Posterior cingulate gyrus (tissue), 11 donors: ENCODE measurements at places on chromosomes 7 and 10.

DNA sequence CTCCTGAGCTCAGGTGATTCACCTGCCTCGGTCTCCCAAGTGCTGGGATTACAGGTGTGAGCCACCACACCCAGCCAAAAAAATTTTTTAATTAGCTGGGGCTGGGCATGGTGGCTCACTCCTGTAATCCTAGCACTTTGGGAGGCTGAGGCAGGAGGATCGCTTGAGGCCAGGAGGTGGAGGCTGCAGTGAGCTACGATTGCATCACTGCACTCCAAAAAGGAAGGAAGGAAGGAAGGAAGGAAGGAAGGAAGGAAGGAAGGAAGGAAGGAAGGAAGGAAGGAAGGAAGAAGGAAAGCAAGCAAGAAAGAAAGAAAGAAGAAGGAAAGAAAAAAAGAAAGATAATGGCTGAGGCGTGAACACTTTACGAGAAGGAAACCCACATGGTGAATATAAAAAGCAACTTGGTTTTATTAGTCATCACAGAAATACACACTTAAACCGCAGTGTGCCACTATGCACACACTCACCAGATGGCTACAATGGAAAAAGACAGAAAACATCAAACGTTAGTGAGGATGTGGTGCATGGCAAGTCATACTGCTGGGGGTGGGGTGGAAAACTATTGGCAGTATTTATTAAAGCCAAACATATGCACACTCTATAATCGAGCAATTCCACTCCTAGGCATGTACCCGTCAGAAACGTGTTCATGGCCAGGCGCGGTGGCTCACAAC lies 4.4 kb upstream of the CCL26 start:
- no peak for DNase-seq

DNA sequence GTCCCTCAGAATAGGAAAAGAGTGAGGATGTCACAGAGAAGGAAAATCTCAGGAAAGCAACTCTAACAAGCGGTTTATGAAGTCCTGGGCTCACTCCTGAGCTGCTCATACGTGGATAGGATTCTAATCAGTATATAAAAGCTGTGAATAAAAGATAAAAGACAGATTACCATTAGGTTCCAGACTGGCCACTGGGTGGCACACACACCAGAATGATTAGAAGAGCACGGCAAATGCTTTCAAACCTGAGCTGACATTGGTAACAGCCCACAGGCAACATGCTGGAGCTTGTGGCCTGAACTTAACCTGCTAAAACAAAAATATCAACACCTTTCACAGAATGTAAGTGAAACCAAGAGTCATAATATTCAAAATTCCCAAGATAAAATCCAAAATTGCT lies 370.8 kb downstream of the GRID1 start:
- no peak for DNase-seq

GRCh38 chr10:3987143-3987974 lies 202.3 kb upstream of the KLF6 start:
- DNase-seq: no peak

DNA sequence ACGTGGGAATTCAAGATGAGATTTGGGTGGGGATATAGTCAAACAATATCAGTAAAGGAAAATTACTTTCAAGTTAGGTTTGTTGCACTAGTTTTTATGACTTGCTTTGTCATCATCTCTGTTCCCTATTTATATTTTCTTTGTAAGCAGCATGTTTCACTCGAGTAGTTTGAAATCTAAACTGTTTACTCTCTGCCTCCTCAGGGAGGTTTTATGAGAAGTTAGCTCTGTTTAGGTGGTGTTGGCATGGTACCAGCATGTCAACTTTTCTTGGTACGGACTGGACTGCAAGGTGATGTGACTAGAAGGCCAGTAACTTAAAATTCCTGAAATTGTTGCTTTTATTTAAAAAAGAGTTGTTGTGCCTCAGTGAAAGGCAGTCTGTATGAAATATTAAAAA lies 59.2 kb upstream of the MTPN start:
- no peak for DNase-seq

- no peak for DNase-seq
These were observed 148.9 kb upstream of the SLC13A1 start for GRCh38 chr7:123348690-123349089.

DNA sequence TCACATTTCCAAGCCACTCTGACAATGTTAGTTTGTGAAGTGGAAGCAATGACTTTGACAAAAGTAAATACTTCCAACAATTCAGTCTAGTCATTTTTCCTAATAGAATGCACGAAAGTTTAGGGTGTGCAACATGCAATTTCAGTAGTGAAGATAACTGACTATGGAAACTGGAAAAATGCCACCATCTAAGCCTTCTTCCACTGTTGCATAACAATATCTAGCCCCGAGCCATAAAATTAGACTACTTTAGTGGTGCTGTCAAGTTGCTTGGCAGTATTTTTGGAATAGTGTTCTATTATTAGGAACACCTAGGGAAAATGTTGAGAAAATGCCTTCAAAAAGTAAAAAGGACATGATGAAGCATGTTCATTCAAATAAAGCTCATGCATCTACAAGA lies 17.9 kb downstream of the SEMA3A start:
- no peak for DNase-seq

- DNase-seq: no peak
These were observed 34.9 kb downstream of the FAM204A start for GRCh38 chr10:118307220-118307619.

DNA sequence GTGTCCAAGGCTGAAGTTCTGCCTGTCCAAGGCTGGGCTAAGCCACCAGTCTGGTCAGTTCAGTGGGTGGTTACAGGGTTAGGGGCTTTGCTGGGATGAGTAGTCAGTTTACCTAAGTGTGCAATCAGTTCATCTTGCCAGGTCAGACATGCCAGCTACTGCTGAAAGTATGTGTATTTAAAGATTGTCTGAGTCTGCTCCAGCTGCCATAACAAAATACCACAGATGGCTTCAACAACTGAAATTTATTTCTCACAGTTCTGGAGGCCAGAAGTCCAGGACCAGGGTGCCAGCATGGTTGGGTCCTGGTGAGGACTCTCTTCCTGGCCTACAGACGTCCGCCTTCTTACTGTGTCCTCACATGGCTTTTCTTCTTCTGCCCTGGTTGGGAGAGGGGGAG lies 52.4 kb upstream of the TNS3 start:
- DNase-seq: no peak

DNA sequence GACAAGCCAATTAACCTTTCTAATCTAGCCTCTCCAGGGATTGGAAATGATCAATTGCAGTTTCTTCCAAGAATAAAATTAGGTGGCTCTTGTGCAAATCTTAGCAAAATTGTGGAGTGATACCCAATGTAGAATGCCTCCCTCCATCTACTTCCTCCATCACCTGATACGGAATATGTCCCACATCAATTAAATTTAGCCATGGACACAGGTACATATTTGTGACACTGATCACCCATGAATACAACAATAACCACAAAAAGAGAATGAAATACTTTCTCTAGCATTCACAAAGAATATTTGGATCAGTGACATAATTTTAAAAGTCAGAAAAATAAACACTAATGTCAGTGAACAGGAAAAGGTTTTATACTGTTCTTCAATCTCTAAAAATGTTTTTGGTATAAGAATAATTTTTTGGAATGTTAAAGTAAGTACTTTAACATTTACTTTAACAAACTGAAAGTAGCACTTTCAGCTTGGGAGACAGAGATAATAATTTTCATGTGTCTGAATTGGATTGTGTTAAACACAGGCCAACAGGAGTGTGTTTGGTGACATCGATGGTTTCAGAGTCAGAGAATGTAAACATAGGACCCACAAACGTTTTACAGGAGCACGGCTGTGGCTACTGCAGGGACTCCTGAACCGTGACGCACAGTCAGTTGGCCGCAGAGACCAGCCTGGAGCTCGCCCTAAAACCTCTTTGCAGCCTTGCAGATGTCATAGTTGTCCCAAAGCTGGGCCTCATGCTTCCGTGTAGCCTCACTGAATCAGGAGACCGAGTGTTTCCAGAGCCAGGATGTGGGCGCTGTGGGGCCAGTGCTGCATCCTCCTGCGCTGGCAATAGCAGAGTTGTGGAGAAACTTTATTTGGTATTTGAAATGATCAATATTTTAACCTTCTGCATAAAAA lies 7.2 kb downstream of the RBM20 start:
- DNase-seq: no peak

DNA sequence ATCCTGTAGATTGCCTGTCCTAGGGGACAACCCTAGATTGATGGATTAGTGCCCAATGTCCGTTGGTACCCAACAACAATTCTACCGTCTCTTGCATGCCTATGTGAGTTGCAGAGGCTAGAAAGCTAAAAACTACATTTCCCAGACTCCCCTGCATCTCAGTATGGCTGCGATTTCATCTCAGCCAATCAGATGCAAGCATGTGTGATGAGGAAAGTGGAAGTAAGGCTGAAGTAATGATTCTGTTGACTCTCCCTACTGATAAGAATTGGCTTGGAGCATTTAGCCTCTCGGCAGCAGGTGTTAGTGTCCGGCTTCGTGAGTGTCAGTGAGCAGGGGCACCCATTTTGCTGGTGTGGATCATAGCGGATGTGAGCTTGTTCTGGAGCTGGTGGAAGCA lies 171.9 kb downstream of the FGFR2 start:
- no peak for DNase-seq

DNA sequence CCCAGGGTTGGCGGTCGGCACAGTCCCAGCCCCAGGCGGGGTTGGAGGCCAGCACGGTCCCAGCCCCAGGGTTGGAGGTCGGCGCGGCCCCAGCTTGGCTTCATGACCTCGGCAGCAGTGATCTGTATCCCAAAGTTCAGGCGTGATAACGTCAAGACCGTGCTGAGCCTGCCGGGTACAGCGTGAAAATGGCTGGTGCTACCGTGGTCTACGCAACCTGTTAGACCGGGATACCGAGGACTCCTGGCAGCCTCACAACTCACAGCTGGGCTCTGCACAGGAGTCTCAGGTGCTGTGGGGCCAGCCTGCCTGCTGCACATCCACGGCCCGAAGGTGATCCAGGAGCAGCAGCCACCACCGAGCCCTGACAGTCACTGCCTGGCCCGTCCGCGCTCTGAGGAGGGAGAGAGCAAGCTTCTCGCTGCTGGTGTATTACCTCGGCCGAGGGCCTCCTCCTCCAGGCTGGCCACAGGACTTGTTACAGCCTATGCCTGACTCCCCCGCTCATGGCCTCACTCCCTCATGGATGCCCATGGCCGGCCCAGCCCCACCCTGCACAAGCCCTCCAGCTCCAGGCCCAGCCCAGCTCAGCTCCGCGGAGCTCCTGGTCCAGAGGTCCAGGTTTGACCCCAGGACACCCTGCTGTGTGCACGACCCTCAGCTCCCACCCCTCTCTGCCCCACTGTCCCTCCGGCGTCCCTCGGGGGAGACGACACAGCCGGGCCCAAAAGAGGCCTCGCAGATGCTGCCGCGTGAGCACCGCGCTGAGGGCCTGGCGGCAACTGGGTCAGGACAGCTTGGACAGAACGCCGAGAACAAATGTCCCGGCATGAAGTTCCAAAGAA lies 156.0 kb downstream of the ELFN1 start:
- peak; percentile 19 for DNase-seq

GRCh38 chr10:22322641-22323160 lies 1.8 kb downstream of the BMI1 start:
- no peak for DNase-seq

- no peak for DNase-seq
These were observed 97.8 kb upstream of the BTBD16 start for GRCh38 chr10:122173337-122173736.

GRCh38 chr10:13563481-13564445 lies 23.0 kb upstream of the PRPF18 start:
- no peak for DNase-seq

DNA sequence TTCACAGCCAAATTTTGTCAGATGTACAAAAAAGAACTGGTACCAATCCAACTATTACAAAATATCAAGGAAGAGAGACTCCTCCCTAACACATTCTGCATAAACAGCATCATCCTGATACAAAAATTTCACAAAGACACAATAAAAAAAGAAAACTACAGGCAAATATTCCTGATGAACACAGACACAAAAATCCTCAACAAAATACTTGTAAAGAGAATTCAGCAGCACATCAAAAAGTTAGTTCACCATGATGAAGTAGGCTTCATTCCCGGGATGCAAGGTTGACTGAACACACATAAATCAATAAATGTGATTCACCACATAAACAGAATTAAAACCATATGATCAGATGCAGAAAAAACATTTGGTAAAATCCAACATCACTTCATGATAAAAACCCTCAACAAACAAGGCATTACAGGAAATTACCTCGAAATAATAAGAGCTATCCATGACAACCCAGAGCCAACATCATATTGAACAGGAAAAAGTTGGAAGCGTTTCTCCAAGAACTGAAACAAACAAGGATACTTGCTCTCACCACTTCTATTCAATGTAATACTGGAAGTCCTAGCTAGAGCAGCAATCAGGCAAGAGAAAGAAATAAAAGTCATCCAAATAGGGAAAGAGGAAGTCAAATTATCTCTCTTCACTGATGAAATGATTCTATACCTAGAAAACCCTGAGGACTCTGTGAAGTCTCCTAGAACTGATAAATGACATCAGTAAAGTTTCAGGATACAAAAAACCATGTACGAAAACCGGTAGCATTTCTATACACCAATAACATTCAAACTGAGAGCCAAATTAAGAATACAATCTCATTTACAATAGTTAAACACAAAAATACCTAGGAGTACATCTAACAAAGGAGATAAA lies 223.1 kb downstream of the REEP3 start:
- no peak for DNase-seq
